MG63 (cell line): ENCODE measurements at places on chromosomes 2 and 18. TPM values are rescaled to one million over a fixed set of nuclear protein-coding genes. Genes with fewer than 3 reads are reported as not detected.

APOB gene
- total RNA-seq, result not detected in 2 replicates

CLEC4F gene
- not detected in 2 replicates for total RNA-seq

SERPINB10 gene
- not detected in 2 replicates for total RNA-seq

LIPG gene
- not detected in 2 replicates for total RNA-seq

- no peak for DNase-seq
These were observed 270.7 kb downstream of the PIEZO2 start for GRCh38 chr18:10878703-10879102.

- no peak for DNase-seq
These were observed 12.0 kb upstream of the DARS1 start for GRCh38 chr2:135997380-135997779.

GRCh38 chr18:62838475-62839098, 123.2 kb downstream of the PHLPP1 start:
- no peak for DNase-seq

GRCh38 chr2:118296663-118297062, 208.4 kb downstream of the INSIG2 start:
- no peak for DNase-seq

- no peak for DNase-seq
These were observed 278.4 kb upstream of the CCDC68 start for GRCh38 chr18:55237660-55238059.

DNA sequence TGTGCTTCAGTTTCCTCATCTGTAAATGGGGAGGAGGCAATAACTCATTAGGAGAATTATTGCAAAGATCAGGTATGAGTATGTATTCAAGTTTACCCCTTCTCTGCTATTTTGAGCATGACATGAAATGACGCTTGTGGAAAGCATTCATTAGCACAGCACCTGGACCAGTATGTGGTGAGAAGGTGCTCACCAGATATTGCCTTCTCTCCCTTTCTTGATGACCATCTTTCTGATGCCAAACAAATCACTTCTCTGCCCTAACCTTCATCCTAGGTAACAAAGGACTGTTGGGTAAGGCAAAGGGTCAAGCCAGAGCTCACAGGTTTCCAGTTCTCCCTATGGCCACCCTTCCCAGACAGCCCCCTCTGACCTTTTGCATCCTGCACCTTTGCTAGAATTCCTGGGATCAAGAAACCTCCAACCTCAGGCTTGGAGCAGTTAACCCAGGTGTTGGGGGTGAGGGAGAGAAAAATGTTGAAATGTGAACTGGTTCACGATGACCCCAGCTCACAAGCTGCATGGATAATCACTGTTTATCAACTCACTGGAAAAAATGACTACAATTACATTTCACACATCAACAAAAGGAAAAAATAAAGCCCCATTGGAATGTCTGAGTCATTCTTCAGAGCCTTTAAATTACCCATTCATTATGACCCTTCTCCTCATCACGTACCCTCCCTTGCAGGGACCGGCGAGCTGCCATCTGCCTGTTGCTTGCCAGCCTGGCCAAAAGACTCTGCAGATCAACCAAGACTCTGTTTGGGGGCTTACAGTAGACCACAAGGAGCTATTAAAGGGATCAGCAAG, 41.6 kb downstream of the LBH start:
- peak; percentile 91 for DNase-seq

DNA sequence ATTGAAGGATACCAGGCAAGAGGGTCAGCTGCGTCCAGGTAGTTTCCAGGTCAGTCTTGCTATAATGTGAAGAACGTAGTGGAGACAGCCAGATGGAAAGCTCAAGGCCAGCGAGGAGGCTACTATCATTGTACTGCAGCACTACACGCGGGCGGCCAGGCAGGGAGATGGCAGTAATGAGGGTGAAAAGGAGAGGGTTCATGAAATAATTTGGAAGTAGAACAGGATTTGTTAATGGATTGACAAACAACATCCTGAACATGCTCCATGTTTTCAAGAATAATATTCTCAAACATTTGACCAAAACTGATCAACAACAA, 17.1 kb downstream of the SPIRE1 start:
- no peak for DNase-seq

DNA sequence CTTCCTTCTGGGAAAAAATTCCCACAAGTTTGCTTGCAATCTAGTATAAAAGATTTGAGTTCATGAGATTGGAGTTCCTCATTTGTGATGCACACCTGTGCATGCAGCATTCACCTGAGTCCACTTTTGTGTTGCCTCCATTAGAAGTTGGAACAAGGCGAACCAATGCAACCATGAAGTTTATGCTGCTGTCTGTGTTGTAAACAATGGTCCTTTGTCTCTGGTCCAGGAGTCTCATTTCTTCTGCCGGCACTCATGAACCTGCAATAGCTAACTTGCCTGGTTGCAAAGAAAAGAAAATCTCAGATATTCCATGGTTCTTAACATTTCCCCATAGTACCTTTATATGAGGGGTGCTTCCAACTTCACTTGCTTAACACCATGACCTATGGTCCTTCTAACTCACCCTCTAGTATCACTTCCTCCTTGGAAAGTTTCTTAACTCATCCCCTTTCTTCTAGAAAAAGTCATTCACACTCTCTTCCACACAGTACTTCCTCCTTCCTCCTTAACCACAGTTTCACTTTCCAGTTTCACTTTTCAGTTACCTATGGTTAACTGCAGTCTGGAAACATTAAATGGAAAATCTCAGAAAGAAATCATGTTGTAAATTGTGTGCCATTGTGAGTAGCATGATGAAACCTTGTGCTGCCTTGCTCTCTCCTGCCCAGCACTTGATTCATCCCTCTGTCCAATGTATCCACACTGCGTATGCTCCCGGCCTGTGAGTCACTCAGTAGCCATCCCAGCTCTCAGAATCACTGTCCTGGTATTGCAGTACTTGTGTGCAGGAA, 128.8 kb upstream of the TRIB2 start:
- DNase-seq, result peak; percentile 97

DNA sequence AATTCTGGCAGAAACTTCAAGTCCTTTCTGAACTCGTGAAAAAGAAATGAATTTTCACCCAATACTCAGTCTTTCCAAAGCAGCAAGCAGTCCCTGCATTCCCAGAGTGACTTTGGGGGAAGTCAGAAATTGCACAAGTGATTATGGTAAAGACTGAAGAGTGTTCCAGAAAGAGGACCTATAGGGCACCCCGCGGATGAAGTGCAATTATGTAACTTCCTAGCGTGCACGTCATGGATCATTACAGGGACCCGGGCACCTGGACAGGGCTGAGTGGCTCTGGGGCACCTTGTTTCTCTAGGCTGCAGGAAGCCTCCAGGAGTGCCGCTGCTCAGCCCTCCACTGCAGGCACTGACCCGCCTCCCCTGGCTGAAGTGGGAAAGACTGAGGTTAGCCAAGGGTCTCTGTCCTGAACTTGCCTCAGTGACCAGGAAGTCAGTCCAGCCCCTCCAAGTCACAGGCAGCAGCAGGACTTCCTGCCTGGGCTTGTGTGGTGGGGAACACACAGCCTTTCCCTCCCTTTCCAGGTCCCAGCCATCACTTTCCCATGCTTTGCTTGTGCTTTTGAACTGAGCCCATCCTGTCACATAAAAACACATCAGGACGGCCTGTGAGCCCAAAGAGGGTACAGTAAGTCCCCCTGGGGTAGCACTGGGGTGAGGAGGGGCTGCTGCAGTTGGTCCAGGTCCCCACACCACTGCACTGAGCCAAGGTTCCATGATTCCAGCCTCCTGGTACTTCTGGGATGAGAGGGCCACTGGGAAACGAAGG, 19.8 kb downstream of the TMEM185B start:
- DNase-seq, result no peak

DNA sequence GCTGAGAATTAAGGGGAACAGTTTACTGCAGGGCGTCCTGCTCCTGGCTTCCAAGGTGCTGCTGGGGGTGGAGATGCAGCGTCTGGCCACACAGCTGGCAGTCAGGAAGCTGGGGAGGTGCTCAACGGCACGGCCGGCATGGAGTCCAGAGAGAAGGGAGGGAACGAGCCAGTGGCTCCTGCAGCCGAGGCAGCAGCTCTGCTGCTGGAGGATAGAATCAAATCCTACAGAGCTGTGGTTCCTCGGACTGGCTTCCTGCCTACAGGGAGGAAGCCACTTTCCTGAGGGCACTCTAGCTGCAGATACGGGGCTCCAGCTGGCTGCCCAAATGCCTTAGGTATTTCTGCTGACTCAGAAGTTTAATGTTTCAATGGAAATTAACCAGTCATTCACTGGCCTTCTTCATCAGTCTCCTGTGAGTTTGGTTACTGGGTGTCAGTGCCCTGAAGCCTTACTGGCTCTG, 266.3 kb downstream of the TWIST2 start:
- no peak for DNase-seq
